ENCODE measurements at places on chromosomes 13 and 19.

GRCh38 chr19:8473648-8474476 is 28.6 kb downstream of the PRAM1 start:
- DNase-seq = no peak

DNA sequence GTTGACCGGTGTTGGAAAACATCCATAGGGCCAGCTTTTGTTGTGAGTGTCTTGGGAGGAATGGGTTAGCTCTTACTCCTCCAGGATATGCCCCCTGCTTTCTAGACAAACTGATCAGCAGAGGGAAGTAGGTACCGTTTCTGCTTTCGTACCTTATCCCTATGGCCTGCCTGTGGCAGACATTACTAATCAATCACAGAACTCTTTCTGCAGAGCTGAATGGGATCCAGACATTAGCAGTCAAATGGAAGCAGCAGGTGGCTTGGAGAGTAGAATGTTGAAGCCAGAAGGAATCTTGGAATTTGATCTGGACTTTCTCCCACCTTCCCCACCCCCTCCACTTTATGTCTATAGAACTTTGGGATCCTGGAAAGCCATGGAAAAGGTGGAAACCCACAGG is 17.1 kb downstream of the NWD1 start:
- DNase-seq = no peak

GRCh38 chr19:55266404-55266803 is 7.6 kb upstream of the PPP6R1 start:
- DNase-seq = no peak

- DNase-seq = no peak
Measured at GRCh38 chr13:98819382-98820010, 67.0 kb upstream of the SLC15A1 start.

- DNase-seq = no peak
Measured at GRCh38 chr13:31012655-31013024, 80.2 kb downstream of the TEX26 start.

- DNase-seq = no peak
Measured at GRCh38 chr19:33100894-33101644, 20.1 kb downstream of the GPATCH1 start.

- DNase-seq = no peak
Measured at GRCh38 chr13:52345048-52345447, 60.9 kb downstream of the THSD1 start.

DNA sequence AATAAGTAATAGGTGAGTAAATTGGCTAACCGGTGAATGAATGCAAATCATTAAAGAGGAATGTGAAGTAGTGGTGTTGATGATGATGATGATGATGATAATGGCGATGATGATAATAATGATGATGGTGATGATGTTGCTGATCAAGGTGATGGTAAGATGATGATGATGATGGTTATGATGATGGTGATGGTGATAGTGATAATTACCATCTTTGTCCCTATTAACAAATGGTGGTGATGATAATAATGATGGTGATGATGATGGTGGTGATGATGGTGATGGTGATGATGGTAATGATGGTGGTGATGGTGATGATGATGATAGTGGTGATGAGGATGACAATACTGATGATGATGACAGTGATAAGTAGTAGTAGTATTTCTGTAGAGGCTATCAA is 452.6 kb downstream of the ZNF536 start:
- DNase-seq = no peak

GRCh38 chr13:48783181-48783630 is 129.5 kb downstream of the CYSLTR2 start:
- no peak for DNase-seq

DNA sequence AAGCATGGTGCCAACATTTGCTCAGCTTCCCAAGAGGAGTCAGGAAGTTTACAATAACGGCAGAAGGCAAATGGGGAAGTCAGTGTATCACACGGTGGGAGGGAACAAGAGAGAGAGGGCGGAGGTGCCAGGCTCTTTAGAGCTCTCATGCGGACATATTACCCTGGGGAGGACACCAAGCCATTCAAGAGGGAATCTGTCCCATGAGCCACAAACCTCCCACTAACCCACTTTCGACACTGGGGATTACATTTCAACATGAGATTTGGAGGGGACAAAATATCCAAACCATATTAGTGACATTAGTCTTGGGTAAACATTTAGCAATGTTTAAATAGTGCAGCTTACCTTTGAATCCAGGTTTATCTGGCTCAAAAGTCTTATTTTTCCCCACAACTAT is 69.9 kb downstream of the SLAIN1 start:
- no peak for DNase-seq

GRCh38 chr13:21014502-21015170 is 46.8 kb downstream of the LATS2 start:
- DNase-seq = no peak

- no peak for DNase-seq
Measured at GRCh38 chr13:49560270-49561061, 24.9 kb downstream of the RCBTB1 start.

- no peak for DNase-seq
Measured at GRCh38 chr13:101492251-101492910, 39.9 kb downstream of the ITGBL1 start.

GRCh38 chr19:41753936-41754529 is 1.3 kb upstream of the CEACAM6 start:
- peak; percentile 65 for DNase-seq

GRCh38 chr19:19034204-19034624 is 811 bp downstream of the ARMC6 start:
- peak; percentile 66 for DNase-seq

GRCh38 chr13:55577847-55578210 is 1562.9 kb upstream of the PRR20A start:
- DNase-seq = no peak

DNA sequence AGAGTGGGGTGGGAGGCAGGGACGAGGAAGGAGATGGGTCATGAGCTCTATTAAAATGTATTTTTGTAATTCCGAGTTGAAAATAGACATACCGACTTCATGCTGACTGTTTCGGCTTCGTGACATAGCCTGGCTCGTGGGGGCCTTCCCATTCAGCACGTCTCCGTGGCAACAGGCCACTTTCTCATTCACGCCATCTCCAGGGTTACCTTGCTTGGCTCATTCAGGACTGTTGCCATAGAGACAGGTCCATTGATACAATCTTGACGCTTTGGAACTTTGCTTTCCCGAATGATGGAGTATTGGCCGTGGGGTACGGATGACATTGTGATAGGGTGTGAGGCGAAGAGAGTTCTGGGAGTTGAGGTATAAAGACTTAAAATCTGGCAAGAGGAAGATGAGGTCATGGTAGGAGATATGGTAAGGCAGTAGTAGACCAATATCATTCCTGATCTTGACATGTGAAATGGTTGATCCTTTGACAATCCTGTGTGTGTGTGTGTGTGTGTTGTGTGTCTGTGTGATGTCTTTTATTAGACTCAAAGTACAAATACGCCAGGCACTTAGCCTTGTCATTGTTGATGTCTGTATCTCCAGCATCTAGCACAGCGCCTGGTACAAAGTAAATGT is 97.3 kb downstream of the CACNA1A start:
- DNase-seq = no peak

DNA sequence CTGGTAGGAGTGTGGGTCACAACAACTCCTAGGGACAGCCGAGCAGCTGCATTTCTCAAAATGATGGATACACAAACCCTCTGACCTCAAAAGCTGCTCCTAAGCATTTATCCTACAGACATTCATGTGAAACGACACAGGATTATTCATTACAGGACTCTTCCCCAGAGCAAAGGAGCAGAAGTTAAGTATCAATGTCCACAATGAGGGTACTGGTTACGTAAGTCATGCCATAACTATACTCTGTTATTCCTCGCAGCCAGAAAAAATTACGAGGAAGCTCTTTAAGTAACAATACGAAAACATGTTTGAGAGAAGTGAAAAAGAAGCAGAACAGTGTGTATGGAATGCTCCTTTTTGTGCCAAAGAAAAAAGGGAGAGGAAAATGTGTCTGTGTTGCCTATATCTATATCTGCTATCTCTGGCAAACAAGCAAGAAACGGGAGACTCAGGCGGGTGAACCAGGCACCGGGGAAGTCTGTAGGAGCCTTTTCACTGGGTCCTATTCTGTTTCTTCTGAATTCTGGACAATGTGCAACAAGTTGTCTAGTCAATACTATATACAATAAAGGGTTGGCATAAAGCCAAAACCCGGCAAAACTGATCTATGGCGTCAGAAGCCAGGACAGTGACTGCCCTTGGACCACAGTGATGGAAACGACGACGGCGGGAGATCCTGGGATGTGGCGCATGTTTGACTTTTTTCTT is 1.3 kb downstream of the ISOC2 start:
- no peak for DNase-seq

DNA sequence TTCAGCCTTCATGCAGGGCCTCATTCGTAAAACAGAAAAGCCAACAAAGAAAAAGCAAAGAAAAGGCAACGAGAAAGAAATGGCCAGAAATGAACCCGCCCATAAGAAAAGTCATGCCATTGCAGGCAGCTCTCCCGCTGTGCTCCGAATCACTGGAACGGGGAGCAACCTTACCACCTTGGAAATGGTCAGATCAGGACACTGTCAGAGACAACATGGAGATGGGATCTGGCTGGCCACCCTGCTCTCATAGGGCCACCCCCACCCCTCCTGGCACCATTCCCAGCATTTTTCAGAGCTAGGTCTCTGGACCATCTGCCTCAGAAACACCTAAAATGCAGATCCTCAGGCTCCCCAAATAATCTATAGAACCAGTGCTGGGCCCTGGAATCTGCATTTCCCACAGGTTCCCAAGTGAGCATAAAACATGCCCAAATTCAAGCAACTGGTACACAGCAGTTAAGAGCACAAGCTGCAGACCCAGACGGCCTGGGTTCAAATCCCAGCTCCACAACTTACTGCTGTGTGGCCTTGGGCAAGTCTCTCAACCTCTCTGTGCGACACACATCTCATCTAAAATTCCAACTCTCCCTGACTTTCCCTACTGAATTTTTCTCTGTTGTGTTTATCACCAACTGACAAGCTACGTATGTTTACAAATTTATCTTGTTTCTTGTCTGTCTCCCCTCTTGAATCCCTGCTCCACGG is 151.6 kb downstream of the IER2 start:
- no peak for DNase-seq

DNA sequence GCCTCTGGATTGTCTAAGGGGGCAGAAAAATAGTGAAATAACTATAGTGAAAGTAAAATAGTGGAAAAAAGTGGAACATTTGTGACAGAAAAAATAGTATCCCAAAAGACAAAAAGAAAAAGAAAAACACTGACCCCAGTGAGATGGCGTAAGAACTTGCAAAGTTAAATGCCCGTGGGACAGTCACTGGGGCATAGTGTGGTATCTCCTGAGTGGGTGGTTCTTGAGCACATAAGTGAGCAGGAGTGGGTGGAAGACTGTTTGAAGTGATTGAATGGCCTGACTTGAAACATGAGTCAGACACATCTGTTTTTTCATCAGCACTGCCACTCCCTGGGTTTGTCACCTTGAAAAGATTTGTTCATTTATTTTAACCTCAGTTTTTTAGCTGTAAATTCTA is 2.5 kb downstream of the ZNF430 start:
- DNase-seq = no peak

DNA sequence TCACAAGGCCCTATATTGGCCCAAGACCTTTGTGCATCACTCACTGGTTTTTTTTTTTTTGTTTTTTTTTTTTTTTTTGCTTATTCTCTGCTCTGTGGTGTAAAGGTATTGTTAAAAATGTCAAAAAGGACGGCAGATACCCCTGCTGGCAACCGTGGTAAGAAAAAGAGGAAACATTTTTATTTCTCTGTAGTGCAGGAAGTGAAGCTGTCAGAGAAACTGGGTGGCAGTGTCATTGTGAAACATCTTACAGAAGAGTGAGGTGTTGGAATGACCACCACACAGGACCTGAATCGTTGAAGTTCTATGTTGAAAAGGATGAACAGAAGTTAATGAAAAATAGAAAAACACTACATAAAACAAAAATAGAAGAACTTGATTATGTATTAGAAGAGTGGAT is 346.4 kb downstream of the FGF9 start:
- DNase-seq = no peak

DNA sequence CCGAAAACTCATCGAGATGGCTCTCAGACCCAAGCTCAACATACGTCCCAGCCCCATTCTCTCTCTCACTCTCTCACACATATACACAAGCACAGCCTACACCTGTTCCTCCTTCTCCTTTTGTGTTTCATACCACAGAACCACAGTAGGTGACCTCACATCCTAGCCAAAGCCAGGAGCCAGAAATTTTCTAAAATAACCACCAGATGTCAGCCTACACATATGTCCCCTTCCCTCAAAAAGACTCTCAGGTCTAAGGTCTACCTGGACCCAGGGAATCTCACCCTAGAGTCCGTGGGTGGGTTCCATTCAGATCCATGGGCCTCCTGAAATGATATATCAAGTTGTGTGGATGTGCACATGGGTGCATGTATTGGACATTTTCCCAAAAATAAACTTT is 104.2 kb upstream of the IPO5 start:
- DNase-seq = no peak

GRCh38 chr13:97975848-97976609 is 22.6 kb downstream of the IPO5 start:
- peak; percentile 87 for DNase-seq

DNA sequence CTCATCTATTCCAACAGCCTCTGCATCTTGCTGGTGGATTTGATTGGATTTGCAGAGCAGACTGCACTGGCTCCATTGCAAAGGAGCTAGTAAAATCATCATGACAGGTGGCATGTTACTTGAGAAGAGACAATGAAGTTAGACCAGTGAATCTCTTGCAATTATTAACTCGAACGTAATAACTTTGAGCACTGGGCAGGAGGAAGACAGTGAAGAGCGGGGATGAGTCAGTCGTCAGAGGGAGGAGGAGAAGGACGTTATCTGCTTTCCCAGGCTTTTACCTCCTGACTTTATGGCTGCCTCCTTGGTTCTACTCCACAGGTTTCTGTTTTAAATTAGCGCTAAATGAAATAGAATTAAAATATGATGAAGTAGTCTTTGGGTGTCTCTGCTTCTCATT is 257.8 kb upstream of the IPO5 start:
- no peak for DNase-seq

- no peak for DNase-seq
Measured at GRCh38 chr19:52518646-52519045, 8.8 kb upstream of the ZNF808 start.

DNA sequence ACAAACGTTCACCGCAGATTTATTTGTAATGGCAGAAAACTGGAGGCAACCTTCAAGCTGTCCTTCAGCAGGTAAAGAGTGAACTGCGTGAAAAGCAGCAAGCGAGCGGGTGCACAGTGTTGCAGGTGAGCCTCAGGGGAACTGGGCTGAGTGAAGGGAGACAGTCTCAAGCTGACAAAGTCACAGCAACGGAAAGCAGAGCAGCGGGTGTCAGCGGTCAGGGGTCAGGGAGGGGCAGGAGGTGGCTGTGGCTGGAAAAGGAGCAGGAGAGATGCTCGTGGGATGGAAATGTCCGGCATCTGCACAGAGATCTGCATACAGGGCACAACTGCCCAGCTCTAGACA is 8.5 kb upstream of the RASA3 start:
- peak; percentile 73 for DNase-seq
